ENCODE measurements at places on chromosomes 2 and 18.
A peak's percentile ranks its signal among the peaks of the same experiment; 100 is the strongest.

GRCh38 chr2:102116630-102117471 lies 25.7 kb upstream of the IL1R1 start:
- peak; percentile 67 for DNase-seq

DNA sequence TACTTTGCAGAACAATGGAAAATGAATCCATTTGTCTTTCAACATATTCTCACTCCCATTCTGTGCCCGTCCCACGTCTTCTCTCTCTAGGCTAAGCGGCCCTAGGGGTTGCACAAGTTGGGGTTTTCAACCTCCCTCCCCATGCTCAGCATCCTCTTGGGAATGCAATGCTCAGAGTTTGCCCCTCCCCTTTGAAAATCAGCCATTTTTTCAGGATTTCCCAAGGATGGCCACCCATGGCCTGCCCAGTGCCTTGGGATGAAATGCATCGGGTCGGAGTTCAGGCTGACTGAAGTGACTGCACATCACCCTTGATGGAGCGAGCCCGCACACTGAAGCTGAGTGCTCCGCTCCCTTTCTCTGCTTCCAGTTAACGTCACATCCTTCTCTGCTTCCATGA lies 87.9 kb downstream of the TNS1 start:
- DNase-seq: no peak

- peak; percentile 68 for DNase-seq
Observed at GRCh38 chr2:152405206-152406118, 70.5 kb downstream of the FMNL2 start.

DNA sequence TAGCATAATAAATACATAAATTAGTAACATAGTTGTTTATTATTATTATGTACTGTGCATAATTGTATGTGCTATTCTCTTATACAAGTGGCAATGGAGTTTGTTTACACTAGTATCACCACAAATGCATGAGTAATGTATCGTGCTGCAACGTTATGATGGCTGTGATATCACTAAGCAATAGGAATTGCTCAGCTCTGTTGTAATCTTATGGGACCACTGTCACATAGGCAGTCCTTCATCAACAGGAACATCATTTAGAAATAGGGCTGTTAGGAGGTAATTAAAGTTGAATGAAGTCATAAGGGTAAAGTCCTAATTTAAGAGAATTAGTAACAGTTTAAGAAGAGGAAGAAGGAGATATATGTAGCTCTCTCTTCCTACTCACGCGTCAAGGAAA lies 33.8 kb downstream of the TEX51 start:
- DNase-seq: no peak

DNA sequence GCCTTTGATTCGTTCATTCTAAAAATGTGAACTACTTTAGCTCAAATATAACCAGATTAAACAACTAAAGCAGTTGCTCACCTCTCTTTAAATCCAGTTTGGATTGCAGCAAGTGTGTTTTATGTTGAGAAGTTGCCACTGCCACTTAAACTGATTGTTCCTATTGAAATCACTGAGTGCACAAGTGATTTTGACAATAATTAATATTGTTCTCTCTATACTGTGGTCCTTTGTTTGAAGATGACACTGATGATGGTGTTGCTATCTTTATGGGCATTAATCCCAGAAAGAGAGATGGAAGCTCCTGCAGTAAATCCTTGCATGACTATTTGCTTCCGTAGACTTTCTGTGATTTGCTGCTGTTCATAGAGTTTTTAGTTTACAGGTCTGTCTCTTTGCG lies 251.4 kb upstream of the ZEB2 start:
- no peak for DNase-seq

DNA sequence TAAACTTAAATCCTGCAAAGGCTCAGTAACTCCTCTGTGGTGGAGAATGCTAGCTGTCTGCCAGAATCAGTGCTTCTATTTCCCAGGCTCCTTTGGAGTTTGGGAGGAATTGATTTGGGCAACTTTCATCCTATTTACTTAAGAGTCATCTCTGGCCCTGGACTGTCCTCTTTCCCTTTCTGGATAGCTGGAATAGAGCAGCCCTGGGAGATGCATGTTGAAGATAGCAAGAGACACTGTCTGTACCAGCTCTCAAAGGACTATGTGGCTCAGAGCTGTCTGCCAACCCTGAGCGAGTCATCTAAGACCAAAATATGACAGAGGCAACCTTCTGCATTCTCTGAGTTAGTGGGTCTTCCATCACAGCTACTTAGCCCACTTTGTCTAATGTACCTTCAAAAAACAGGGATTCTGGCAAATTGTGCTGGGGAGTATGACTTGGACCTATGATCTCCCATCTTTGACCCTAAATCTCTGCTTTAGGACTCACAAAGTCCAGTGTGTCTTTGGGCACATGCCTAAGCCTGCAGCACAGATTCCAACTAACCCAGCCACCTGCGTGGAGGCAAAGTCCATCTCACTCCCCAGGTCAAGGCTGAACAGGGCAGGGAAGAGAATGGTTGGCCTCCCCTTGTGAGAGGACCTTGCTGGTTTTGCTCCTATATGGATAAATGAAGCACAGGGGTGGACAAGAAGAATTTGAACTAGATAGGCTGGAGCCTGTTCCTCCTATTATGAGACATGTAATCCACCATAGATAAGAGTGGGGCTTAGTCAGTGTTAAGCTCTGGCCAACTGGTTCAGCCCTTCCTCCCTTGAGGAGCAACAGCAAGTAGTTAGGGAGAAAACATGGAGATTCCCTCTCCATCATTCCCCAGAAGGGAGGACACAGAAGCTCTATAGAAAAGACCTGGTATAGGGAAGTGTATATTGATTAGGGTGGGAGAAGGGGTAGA lies 99.1 kb upstream of the PELI1 start:
- no peak for DNase-seq

GRCh38 chr2:173985605-173985992 lies 20.4 kb upstream of the SP3 start:
- no peak for DNase-seq

DNA sequence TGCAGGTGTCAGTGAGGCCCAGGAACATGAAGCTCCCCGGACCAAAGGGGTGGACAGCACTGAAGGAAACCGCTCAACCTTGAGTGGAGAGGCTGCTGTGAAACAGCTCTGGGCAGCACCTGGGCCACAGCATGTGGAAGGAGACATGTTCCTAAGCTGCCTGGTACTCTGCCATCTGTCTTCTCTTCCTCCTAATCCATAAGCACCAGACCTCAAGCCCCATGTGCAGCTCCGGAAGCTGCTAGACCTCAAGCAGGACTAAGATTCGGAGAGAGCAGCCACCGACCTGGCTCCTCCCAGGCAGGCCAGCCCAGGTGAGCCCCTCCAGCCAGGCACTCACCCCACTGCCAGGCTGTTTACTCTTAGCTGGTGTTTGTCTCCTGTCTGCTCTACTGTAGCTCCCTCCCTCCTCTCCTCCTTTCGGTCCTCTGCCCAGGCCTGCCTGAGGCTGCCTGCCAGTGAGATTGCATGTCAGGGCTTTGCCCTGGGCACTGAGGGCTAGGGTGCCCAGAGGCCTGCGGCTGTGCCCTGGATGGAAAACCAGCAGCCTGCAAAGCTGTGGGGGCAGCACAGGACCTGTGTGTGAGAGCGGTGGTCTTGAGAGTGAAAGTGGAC lies 53.7 kb downstream of the BCL11A start:
- DNase-seq: no peak

GRCh38 chr2:1739961-1740715 lies 4.2 kb downstream of the PXDN start:
- DNase-seq: peak; percentile 37

DNA sequence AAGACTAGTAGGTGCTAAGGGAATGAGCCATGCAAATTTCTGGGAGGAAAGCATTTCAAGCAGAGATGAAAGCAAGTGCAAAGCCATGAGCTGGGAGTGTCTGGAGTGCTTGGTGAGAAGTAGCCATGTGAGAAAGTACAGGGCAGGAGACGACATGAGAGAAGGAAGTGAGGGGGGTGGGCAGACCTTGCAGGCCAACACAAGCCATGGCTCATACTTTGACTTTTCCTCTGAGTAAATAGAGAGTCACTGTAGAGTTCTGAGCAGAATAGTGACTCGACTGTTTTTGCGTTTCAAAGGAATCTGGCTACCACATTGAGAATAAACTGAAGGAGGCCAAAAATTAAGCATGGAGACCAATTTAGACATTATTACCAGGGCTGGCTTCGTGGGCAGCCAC lies 42.2 kb downstream of the SCN2A start:
- no peak for DNase-seq

GRCh38 chr2:69097891-69098655 lies 85.1 kb downstream of the ANTXR1 start:
- peak; percentile 30 for DNase-seq

- peak; percentile 7 for DNase-seq
Observed at GRCh38 chr18:67218556-67218955, 298.0 kb downstream of the DSEL start.

DNA sequence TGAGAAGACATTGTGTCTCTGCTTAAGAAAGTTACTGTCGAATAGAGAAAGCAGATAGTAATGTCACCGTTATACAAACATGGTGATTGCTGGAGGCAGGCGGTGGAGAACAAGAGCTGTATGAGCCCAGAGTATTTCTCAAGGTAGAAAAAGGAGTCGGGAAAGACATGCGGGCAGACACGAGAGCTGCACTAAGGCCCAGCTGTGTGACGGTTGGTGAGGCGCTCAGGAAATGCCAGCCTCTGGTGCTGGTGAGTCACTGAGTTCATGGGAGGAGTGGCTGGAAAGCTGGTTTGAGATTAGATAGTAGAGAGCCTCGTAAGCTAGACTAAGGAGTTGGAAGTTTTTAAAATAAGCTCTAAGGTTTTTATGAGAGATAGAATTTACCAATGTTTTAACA lies 390.9 kb upstream of the TRIB2 start:
- peak; percentile 67 for DNase-seq

GRCh38 chr2:120271711-120272379 lies 19.2 kb downstream of the RALB start:
- no peak for DNase-seq

DNA sequence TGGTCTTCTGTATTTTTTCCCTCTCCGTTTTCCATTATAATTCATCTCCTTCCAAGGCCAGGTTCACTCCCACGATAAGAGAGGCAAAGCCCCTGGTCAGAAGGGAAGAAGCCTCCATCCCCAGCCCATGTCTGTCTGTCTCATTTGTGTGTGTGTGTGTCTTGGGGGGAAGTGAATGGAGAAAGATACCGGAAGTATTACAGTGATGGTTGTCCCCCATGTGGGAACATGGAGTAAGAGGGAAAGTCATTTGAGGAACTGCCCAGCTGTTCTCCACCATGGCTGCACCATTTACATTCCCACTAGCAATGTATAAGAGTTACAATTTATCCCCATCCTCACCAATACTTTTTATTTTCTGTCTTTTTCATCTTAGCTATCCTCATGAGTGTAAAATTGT lies 113.6 kb upstream of the ATP8B1 start:
- DNase-seq: no peak

DNA sequence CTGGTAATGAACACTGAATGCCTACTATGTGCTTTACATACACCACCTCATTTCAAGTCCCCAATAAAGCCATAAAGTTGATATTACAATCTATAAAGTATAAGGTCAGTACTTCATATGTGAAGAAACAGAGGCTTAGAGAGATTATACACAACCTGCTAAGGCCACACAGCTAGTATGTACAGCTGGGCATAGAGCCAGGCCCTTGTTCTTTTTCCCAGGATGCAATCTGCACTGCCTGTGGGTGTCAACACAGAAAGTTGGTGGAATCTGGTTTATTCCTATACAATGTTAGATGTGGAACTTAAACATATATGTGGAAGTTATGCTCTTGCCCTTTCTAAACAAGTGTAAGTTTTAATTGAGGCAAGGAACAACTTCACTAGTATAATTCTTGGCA lies 32.8 kb downstream of the INSIG2 start:
- no peak for DNase-seq

- peak; percentile 46 for DNase-seq
Observed at GRCh38 chr2:84942964-84943421, 28.0 kb upstream of the KCMF1 start.

- peak; percentile 57 for DNase-seq
Observed at GRCh38 chr2:236972491-236973342, 113.0 kb upstream of the COPS8 start.

DNA sequence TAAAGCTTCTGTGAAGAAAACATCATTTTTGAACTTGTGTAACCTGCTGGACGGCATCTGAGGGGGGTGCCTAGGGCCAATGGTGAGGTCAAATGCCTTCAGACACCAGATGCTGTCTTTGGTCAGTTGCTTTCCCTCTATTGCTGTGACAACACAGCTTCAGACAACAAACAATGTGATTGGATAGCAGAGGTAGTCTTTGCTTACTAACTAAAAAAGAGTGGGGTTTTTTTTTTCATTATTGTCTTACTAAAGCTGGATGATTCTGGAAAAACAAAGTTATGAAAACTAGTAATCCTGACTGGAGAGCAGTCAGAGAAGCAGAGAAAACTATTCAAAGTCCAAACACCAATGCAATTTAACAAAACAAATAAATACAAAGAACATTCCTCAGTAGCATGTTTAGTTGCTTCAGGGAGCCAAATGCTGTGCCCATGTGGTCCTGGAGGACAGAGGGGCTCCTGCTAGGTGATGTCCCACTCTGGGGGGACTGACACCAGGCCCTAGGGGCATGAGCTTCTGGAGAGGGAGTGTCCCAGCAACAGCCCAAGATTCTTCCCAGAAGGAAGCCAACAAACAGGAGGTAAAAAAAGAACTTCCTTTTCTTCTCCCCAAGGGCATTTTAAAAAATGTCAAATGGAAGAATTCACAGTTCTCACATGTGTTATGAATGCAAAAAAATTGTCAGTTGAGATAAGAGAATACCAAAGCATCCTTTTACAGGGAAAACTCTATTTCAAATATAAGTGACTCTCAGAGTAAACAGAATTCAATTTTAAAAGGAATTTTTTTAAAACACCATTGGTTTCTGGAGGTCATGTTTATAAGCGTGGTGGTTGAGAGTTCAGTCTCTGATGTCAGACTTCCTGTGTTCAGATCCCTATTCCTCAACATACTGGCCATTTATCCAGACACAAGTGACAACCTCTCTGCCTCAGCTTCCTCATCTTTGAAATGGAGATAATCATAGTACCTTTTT lies 181.1 kb upstream of the PGAP1 start:
- DNase-seq: peak; percentile 80

GRCh38 chr18:58581265-58581664 lies 47.6 kb downstream of the ALPK2 start:
- DNase-seq: peak; percentile 99

DNA sequence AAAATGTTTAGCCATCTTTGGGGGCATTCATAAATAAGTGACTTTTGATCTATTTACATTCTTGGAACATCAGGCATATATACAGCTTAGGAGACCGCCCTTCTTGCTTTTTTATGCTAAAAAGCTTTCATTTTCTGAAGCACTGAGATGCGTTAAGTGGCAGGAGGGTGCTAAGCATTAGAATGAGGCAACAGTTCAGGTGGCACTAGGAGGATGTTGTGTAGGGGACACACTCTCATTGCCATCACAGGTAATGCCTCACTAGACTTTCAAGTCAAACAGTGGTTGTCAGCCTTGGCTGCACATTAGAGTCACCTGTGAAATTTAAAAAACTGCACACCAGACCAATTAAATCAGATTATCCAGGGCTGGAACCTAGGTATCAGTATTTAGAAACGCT lies 39.1 kb downstream of the EHBP1 start:
- no peak for DNase-seq

GRCh38 chr2:32246911-32247310 lies 17.8 kb downstream of the NLRC4 start:
- DNase-seq: no peak

- no peak for DNase-seq
Observed at GRCh38 chr2:197929008-197929885, 124.9 kb downstream of the PLCL1 start.

GRCh38 chr18:69774831-69775230 lies 172.8 kb downstream of the CD226 start:
- peak; percentile 15 for DNase-seq

- peak; percentile 51 for DNase-seq
Observed at GRCh38 chr2:39114771-39115170, 6.1 kb downstream of the SOS1 start.
